ENCODE measurements at places on chromosomes 3 and 15. TPM values are rescaled to one million over a fixed set of nuclear protein-coding genes. Genes with fewer than 3 reads are reported as not detected.
A peak's percentile ranks its signal among the peaks of the same experiment; 100 is the strongest.

Gene TRPM1
- total RNA-seq: not detected

Gene KBTBD13
- not detected for total RNA-seq

Gene DPPA2
- not detected for total RNA-seq

- DNase-seq: no peak
- no peak overlapping the region for H3K4me3 ChIP-seq
- no peaks in the 10 kb centered on the region for H3K4me1 ChIP-seq
- H3K36me3 ChIP-seq: no peaks in the 10 kb centered on the region
- no peak overlapping the region for H3K27ac ChIP-seq
These were observed 662.9 kb downstream of the SQOR start for GRCh38 chr15:46297766-46298165.

DNA sequence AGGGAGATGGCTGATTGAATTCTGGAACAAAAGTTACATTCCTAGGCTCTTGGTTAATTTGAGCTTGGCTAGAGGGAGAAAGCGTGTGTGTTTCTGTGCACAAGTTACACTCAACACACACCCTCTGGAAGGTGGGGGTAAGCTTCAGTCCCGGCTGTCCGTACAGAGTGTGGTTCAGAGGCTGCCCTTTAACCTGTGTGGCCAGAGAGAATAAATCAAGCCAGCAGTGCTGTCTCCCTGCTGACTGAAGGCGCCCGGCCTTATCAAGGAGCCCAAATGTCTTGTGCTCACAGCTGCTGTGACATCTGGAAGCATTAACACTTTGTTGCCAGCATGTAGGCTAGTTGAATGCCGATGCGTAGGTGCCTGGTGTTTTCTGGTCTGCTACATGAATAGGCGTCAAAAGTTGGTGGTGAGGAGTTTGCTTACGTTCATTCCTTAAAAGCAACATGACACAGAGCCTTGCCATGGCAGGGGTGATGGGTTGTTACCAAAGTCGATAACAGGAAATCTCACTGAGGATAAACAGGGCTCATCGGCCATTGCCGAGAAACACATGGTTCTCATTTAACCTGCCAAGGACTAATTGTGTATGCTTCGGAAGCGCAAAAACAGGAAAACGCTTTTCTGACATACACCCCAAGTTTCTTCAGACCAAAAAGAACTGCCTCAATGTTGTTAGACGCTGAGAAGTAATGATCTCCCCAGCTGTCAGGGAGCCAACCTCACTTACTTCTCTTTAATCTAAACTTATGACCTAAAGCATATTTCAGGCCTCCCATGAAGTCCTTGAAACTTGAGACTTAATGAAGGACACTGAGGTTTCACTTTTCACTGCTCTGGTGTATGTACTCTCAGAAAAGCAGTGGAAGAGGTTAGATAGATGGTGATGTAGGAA, 95.8 kb upstream of the CTDSPL start:
- no peak for DNase-seq
- H3K36me3 ChIP-seq: no peaks in the 10 kb centered on the region
- peak overlapping the region; percentile 61 for H3K27ac ChIP-seq
- H3K27me3 ChIP-seq: no peaks in the 10 kb centered on the region

- no peaks in the 10 kb centered on the region for H3K36me3 ChIP-seq
- no peak for DNase-seq
- H3K27me3 ChIP-seq: no peaks in the 10 kb centered on the region
- no peak overlapping the region for H3K27ac ChIP-seq
These were observed 22.4 kb downstream of the CCDC12 start for GRCh38 chr3:46954178-46954577.

Gene DNAH12
- total RNA-seq: 11.2 TPM

DNA sequence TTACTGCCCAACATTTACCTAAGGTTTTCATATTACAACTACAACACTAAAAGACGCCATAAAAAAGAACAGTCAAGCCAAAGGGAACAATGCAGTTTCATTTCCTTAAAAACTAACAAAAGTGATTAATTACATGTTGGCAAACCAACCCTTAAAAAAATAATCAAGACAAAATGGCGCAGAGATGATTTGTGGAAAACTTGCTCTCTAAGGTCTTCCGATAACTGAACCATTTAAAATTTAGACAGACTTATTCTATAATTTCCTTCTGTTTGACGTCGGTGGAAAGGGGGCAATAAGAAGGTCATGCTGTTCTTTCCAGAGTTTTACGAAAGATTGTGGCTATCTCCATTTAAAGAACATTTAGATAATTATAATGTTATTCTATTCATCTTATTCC, 87.6 kb downstream of the RYK start:
- no peaks in the 10 kb centered on the region for H3K4me1 ChIP-seq
- no peak for DNase-seq
- peaks cover 48% of the 10 kb centered on the region for H3K36me3 ChIP-seq
- no peak overlapping the region for H3K4me3 ChIP-seq
- no peak overlapping the region for H3K27ac ChIP-seq
- H3K27me3 ChIP-seq: no peaks in the 10 kb centered on the region

Gene SLC24A5
- total RNA-seq: not detected

DNA sequence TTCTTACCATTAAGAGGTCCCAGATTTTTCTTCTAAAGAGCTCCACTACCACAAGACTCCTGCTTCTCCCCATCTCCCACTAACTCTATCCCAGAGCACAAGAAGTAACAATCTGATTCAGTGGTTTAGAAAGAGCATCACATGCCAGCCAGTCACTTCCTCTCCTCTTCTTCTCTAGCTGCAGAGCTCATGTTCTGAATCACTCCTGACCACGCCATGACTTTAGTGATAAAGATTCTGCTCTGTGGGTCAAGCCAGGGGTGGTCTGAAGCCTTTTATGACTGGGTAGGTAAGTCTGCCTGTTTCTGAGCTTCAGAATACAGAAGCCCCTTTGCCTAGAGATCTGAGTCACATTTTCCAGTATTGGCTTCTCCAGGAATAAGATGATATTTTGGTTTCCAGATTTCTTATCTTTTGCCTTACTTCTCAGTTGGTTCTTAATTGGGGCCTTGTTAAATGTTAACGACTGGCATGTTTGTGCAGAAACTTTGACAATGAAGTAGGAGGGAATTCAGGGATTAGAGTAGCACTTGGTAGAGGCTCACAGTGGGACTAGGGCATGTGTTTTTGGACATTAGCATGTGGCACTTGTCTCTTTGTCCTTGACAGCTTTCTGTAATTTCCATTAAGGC, 27.6 kb upstream of the ADAMTSL3 start:
- H3K4me3 ChIP-seq: no peak overlapping the region
- H3K36me3 ChIP-seq: no peaks in the 10 kb centered on the region
- DNase-seq: no peak
- no peaks in the 10 kb centered on the region for H3K4me1 ChIP-seq

- DNase-seq: no peak
- H3K4me1 ChIP-seq: no peaks in the 10 kb centered on the region
- H3K4me3 ChIP-seq: no peak overlapping the region
These were observed 34.0 kb downstream of the CCDC33 start for GRCh38 chr15:74270155-74270554.

- DNase-seq: no peak
- H3K4me1 ChIP-seq: no peaks in the 10 kb centered on the region
- H3K27ac ChIP-seq: no peak overlapping the region
- H3K4me3 ChIP-seq: no peak overlapping the region
These were observed 106.3 kb downstream of the PLD1 start for GRCh38 chr3:171704002-171704401.

Gene ZPLD1
- not detected for total RNA-seq

GRCh38 chr15:101104141-101104540, 147.7 kb downstream of the CHSY1 start:
- H3K4me3 ChIP-seq: no peak overlapping the region
- no peaks in the 10 kb centered on the region for H3K36me3 ChIP-seq
- no peaks in the 10 kb centered on the region for H3K27me3 ChIP-seq
- no peaks in the 10 kb centered on the region for H3K4me1 ChIP-seq

Gene GLDN
- total RNA-seq: 34.5 TPM

DNA sequence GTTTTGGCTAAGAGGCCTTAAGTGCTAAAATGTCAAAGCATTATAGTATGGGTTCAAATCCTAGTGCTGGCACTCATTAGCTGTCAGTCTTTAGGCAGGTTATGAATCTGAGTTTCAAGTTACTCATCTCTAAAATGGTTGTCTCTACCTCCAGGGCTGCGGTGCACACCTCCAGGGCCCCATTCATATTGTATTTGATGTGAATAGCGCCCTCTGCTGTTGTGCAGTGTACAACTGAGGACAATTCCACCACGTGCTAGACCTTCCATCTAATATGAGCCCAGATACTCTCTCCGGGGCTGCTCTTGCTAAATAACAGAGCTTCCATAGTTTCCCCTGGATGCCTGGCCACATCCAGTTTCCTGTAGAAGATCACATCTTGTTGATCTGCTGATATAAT, 54.3 kb downstream of the OXNAD1 start:
- H3K4me3 ChIP-seq: no peak overlapping the region
- H3K27ac ChIP-seq: no peak overlapping the region
- H3K36me3 ChIP-seq: peaks cover 89% of the 10 kb centered on the region
- DNase-seq: no peak

- peaks cover 2% of the 10 kb centered on the region for H3K36me3 ChIP-seq
- no peak overlapping the region for H3K4me3 ChIP-seq
- no peak overlapping the region for H3K27ac ChIP-seq
- H3K4me1 ChIP-seq: no peaks in the 10 kb centered on the region
- H3K27me3 ChIP-seq: no peaks in the 10 kb centered on the region
These were observed 268.0 kb downstream of the SUCLG2 start for GRCh38 chr3:67386451-67386850.

Gene CAMKV
- total RNA-seq: not detected

- no peaks in the 10 kb centered on the region for H3K36me3 ChIP-seq
- H3K4me1 ChIP-seq: no peaks in the 10 kb centered on the region
- H3K4me3 ChIP-seq: no peak overlapping the region
- H3K27me3 ChIP-seq: no peaks in the 10 kb centered on the region
- H3K27ac ChIP-seq: no peak overlapping the region
These were observed 64.4 kb downstream of the DNAJB8 start for GRCh38 chr3:128402319-128402718.

GRCh38 chr15:100211855-100212850, 129.6 kb downstream of the ADAMTS17 start:
- no peak overlapping the region for H3K4me3 ChIP-seq
- peaks cover 6% of the 10 kb centered on the region for H3K4me1 ChIP-seq
- H3K27ac ChIP-seq: no peak overlapping the region

GRCh38 chr15:31391687-31392671, 65.3 kb downstream of the KLF13 start:
- H3K4me3 ChIP-seq: peak overlapping the region; percentile 75
- peaks cover 40% of the 10 kb centered on the region for H3K4me1 ChIP-seq
- no peaks in the 10 kb centered on the region for H3K36me3 ChIP-seq
- peak overlapping the region; percentile 94 for H3K27ac ChIP-seq

GRCh38 chr3:72494626-72495025, 353.6 kb downstream of the SHQ1 start:
- no peaks in the 10 kb centered on the region for H3K4me1 ChIP-seq
- H3K4me3 ChIP-seq: no peak overlapping the region
- H3K27me3 ChIP-seq: no peaks in the 10 kb centered on the region

DNA sequence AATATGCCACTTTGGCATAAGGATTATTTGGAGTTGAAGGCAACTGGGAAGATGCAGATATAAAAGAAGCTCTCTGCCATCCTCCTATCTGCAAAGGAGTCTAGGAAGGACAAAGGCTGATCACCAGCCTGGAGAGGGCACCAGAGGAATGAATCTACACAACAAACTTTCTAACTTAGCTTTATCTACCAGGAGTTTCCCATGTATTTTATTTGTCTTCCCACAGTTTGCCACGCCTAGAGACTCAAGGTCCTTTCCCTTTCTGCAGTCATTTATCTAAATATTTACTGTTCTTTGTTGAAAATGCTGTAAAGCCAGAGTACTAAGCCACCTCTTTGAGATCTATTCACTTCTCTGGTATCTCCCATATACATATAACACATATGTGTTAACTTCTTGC, 32.2 kb downstream of the GPR176 start:
- H3K27me3 ChIP-seq: no peaks in the 10 kb centered on the region
- peaks cover 6% of the 10 kb centered on the region for H3K4me1 ChIP-seq
- no peaks in the 10 kb centered on the region for H3K36me3 ChIP-seq
- H3K27ac ChIP-seq: no peak overlapping the region
- H3K4me3 ChIP-seq: no peak overlapping the region

- H3K4me1 ChIP-seq: no peaks in the 10 kb centered on the region
- no peaks in the 10 kb centered on the region for H3K27me3 ChIP-seq
- H3K27ac ChIP-seq: no peak overlapping the region
- DNase-seq: no peak
- no peak overlapping the region for H3K4me3 ChIP-seq
These were observed 489.2 kb downstream of the FGF12 start for GRCh38 chr3:192237992-192238608.

GRCh38 chr3:12970684-12971083, 102.5 kb downstream of the IQSEC1 start:
- H3K27ac ChIP-seq: no peak overlapping the region
- no peaks in the 10 kb centered on the region for H3K36me3 ChIP-seq
- H3K27me3 ChIP-seq: no peaks in the 10 kb centered on the region
- DNase-seq: no peak
- H3K4me1 ChIP-seq: peaks cover 30% of the 10 kb centered on the region

- H3K4me3 ChIP-seq: no peak overlapping the region
- H3K36me3 ChIP-seq: no peaks in the 10 kb centered on the region
- no peaks in the 10 kb centered on the region for H3K4me1 ChIP-seq
- no peak overlapping the region for H3K27ac ChIP-seq
- H3K27me3 ChIP-seq: no peaks in the 10 kb centered on the region
These were observed 1119.0 kb downstream of the NAALADL2 start for GRCh38 chr3:175977968-175978752.
